ENCODE measurements at places on chromosomes 6 and 20.

GRCh38 chr6:56058636-56059035 is 183.2 kb upstream of the BMP5 start:
- H3K4me3 ChIP-seq: no peak overlapping the region
- no peak overlapping the region for H3K27ac ChIP-seq
- no peaks in the 10 kb centered on the region for H3K4me1 ChIP-seq
- no peaks in the 10 kb centered on the region for H3K36me3 ChIP-seq

DNA sequence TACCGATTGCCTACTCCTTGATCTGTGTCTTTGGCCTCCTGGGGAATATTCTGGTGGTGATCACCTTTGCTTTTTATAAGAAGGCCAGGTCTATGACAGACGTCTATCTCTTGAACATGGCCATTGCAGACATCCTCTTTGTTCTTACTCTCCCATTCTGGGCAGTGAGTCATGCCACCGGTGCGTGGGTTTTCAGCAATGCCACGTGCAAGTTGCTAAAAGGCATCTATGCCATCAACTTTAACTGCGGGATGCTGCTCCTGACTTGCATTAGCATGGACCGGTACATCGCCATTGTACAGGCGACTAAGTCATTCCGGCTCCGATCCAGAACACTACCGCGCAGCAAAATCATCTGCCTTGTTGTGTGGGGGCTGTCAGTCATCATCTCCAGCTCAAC is 13.5 kb downstream of the CCR6 start:
- DNase-seq: no peak
- no peak overlapping the region for H3K4me3 ChIP-seq
- no peaks in the 10 kb centered on the region for H3K36me3 ChIP-seq
- no peaks in the 10 kb centered on the region for H3K27me3 ChIP-seq
- H3K27ac ChIP-seq: no peak overlapping the region
- peaks cover 12% of the 10 kb centered on the region for H3K4me1 ChIP-seq

DNA sequence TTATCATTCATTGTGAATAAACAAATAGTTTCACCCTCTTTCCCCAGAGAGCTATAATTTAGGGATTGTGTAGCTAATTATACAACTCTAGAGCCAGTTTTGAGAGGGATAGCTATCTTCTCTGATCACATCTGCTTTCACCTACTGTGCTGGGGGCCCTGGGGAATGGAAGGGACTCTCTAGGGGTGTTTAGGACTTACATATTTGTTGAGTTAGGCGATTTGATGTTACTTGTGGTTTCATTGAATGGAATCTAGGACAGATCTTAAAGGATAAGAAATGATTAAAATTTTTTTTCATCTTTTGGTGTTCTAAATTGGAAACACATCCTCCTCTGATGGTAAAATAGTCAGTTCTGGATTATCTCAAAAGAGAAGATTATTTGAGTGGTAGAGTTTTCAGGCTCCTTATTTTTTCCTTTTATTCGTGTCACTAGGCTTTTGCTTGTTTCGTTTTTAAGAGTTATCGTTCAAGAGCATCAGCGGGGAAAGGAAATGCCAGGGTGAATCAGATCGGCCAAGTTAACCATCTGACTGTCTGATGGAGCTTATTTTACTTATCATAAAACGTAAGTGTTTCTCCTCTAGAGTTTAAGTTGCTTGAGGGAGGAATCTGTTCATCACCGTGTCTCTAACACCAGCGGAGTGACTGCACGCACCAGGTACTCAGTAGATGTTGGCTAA is 236.7 kb downstream of the FARS2 start:
- H3K27me3 ChIP-seq: no peaks in the 10 kb centered on the region
- H3K4me3 ChIP-seq: no peak overlapping the region
- DNase-seq: no peak
- H3K27ac ChIP-seq: no peak overlapping the region

DNA sequence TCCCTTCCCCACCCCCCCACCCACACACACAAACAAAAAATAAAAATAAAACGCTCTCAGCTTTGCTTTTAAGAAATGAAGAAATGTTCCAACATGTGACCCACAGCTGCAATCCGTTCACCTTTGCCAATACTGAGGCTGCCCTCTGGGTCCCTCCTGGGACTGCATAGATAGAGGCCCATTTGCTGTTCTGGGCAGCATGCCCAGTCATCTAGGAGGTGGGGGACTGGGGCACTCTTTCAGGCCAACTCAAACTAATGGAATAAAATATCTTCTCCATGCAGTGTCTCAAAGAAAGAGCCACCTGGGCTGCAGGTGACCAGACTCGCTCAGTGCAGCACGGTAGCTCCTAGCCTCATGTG is 79.9 kb downstream of the SLC22A3 start:
- H3K36me3 ChIP-seq: no peaks in the 10 kb centered on the region
- peaks cover 11% of the 10 kb centered on the region for H3K27me3 ChIP-seq
- no peak for DNase-seq
- peaks cover 6% of the 10 kb centered on the region for H3K4me1 ChIP-seq
- H3K27ac ChIP-seq: no peak overlapping the region
- no peak overlapping the region for H3K4me3 ChIP-seq

DNA sequence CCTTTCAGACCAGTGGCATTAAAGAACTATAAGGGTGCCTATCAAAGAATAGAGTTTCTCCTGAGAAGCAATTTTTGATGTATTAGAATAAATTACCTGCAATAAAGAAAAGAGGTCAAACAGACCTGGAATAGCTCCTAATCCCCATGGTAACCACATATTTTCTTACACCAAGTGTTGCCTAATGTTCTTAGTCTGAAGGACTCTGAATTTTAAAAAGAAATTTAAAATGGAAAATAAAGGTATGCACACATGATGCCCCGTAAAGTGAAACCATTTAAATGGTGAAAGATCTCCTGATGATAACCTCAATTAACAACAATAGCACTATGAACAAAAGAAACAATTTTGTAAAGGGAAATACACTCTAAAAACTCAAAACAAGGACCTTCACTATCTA is 55.1 kb upstream of the LOC128125822 start:
- H3K4me1 ChIP-seq: no peaks in the 10 kb centered on the region
- no peak overlapping the region for H3K4me3 ChIP-seq
- no peaks in the 10 kb centered on the region for H3K36me3 ChIP-seq
- no peak overlapping the region for H3K27ac ChIP-seq
- no peak for DNase-seq

DNA sequence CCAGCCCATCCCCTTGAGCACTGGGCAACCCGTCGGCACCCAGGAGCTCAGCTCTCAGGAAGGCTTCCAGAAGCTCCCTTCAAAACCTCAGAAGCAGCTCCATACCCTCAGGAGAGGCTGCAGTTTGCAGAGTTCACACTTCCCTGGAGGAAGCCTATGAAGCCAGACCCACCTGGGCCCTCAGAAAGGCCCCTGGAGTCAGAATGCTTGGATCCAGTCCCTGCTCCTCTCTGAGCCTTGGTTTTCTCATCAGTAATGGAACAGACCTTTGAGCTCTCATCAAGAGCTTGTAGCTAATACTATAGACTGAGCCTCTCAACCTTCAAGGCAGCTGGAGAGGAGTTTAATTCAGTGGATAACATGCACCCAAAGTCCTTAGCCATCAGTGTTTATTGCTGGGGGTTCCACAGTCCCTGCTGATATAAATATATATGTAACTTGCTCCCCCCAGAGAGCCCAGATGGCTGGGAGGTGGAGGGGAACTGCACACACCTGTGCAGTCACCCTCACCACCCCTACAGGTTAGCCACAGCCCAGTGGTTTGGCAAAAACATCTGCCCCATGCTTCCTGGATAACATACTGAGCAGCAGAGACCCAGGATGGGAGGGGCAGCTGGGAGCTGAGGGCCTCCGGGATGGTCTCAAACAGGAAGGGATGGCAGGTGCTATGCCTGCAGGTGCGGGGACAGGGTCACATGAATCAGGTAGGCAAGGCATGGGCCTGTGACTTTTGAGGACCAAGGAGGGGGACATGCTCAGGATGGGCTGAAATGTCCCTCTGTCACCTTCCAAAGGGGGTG is 120.1 kb downstream of the SNX5 start:
- no peaks in the 10 kb centered on the region for H3K36me3 ChIP-seq
- no peaks in the 10 kb centered on the region for H3K27me3 ChIP-seq
- no peak for DNase-seq
- no peak overlapping the region for H3K4me3 ChIP-seq
- no peak overlapping the region for H3K27ac ChIP-seq
- peaks cover 42% of the 10 kb centered on the region for H3K4me1 ChIP-seq

DNA sequence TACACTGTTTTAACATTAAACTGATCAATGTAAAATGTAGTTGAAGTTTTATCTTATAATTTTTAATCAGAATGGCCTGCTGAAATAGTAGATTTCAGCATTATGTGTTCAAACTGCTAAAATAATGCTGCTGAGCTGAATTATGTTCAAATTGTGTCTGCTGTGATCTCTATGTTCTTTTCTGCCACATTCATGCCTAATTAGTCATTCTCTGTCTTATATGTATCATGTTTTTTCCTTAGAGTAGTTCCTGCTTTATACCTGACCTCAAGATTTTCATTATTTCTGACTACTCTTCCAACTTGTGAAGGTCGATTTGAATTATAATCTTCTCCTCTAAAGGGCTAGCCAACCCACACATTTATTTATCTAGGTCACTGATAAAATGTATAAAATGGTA is 476.7 kb upstream of the EPHA7 start:
- H3K4me3 ChIP-seq: no peak overlapping the region
- DNase-seq: no peak
- H3K27me3 ChIP-seq: no peaks in the 10 kb centered on the region
- H3K27ac ChIP-seq: no peak overlapping the region
- H3K4me1 ChIP-seq: no peaks in the 10 kb centered on the region

DNA sequence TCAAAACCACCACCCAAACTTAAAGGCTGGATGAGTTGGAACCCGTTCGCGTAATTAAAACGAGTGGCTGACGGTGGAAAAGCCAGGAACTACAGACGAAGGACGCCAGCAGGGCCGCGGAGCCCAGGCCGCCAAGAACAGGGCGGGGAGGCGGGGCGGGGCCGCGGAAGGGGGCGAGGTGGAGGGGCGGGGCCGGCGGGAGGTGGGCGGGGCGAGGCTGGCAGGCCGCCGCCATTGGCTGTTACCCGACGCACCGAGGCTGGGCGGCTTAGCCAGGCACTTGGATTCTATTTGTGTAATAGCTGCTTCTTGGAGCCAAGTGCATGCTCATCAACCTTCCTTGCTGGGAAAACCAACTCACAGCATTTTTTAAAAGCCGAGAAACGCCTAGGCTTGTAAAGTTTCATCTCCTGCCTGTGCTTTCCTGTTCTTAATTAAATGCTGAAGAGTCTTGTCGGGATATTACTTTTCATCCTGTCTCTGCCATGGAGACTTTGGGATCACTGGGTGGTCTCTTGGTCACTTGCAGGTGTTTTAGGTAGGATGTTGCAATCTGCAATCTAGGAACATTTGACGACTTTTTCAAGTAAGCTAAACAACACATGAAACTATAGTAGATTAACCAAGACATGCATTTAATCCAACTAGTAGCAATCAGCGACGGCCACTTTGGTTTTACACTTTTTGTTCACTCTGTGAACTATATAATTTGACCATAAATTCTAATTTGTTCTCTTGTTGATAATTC is 245.0 kb downstream of the ARID1B start:
- no peaks in the 10 kb centered on the region for H3K27me3 ChIP-seq
- H3K27ac ChIP-seq: peak overlapping the region; percentile 99
- peak; percentile 83 for DNase-seq
- no peaks in the 10 kb centered on the region for H3K36me3 ChIP-seq
- peaks cover 12% of the 10 kb centered on the region for H3K4me1 ChIP-seq

DNA sequence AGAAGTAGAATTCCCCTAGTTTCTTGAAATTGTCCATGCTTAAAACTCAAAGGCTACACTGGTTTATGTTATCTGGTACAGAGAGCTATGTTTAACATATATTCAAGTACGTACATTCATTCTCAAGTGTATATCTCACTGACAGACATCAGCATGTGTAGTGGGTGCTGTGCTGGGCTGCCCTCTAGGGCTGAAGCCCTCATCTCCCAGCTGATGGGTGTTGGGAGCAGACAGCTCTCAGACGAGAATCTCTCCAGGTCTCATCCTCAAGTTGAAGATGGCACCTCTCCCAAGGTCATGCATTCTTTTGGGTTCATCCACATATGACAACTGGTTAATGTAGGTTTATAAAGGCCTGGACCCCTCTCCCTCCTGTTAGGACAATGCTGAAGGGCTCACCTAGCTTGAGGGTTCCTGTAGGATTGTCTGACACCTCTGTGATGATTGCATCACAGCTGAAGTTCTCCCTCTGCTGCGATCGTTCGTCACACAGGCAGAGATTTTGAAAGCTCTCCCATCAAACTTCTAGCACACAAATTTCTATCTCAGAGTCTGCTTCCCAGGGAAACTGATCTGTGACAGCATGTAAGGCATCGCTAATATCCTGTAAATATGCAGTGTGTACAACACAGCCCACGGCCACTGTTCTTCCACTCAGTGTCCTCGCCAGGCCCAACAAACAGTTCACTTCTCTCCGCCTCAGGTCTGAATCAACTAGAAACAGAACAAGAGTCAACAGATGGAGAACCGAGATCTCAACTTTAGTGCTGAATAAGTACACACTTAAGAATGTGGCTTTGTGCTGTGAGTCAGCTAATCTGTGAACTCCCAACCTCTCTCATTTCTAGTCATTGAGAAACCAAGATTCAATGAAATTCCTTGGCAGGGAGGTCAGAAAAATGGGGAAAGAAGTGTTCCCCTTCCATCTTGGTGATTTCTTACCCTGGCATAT is 43.2 kb downstream of the PREP start:
- no peak overlapping the region for H3K4me3 ChIP-seq
- no peak for DNase-seq
- no peaks in the 10 kb centered on the region for H3K27me3 ChIP-seq

GRCh38 chr6:107179004-107179403 is 63.7 kb upstream of the BEND3 start:
- no peak overlapping the region for H3K27ac ChIP-seq
- no peaks in the 10 kb centered on the region for H3K4me1 ChIP-seq
- DNase-seq: no peak

DNA sequence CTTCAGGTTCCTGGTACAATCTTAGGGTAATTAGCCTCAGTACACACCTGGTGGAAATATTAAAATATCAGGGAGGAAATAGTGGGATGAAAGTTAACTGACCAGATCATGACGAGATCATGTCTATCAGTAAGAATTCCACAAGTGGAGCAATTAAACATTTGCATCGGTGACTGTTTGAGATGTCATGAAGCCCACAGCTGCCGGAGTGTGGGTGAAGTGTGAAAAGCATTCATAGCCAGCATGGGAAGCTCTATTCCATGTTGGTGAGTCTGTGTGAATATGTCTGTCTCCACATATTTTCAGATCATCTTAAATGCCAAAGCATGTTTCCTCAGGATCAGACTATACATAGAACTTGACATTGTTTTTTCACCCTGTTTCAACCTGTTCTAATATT is 142.8 kb downstream of the IPCEF1 start:
- DNase-seq: no peak
- no peak overlapping the region for H3K4me3 ChIP-seq
- peaks cover 16% of the 10 kb centered on the region for H3K4me1 ChIP-seq

- no peaks in the 10 kb centered on the region for H3K4me1 ChIP-seq
- no peak overlapping the region for H3K4me3 ChIP-seq
- H3K27ac ChIP-seq: no peak overlapping the region
- no peak for DNase-seq
- no peaks in the 10 kb centered on the region for H3K36me3 ChIP-seq
These were observed 32.9 kb upstream of the BACH2 start for GRCh38 chr6:90329386-90330077.

Data from T-cell (primary cell).